ENCODE measurements at places on chromosomes 13 and 19. TPM values are rescaled to one million over a fixed set of nuclear protein-coding genes. Genes with fewer than 3 reads are reported as not detected.
A peak's percentile ranks its signal among the peaks of the same experiment; 100 is the strongest.

DNA sequence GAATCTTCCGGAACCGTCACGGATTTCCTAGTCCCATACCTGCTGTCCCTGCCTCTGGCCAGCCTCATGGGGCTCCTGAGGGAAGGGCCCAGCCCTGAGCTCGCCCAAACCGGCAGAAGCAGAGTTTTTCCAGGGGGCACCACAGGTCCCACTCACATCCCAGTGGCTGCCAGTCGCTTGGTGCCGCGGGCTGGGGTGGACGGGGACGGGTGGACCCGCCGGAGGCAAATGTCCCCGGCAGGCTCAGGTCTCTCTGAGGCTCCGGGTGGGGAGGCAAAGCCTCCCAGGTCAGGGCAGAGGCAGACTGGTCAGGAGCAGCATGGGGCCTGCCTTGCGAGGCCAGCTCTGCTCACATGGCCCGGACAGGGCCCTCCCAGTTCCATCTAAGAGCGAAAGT is 24.8 kb downstream of the ADPRHL1 start:
- H3K27me3 ChIP-seq: no peaks in the 10 kb centered on the region
- no peaks in the 10 kb centered on the region for H3K4me1 ChIP-seq
- no peaks in the 10 kb centered on the region for H3K36me3 ChIP-seq
- DNase-seq: no peak
- no peak overlapping the region for H3K27ac ChIP-seq

DNA sequence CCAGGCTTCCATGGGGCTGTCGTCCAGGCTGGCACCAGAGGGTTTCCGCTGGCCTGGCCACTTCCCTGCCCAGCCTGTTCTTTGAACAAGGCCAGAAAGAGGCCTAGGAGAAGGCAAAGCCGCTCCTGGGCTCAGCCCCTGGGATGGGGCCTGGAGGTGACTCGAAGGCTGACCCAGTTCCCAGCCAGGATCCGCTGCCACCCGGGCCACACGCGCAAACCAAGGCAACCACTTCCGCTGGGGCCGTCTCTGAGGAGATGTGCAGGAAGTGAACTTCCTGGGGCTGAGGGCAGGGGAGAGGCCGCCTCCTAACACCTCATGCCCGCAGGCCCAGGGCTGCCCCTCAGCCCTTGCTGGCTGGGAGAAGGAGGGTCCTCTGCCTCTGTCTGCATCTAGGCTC is 15.2 kb downstream of the PLEKHF1 start:
- H3K4me1 ChIP-seq: peaks cover 77% of the 10 kb centered on the region
- peak overlapping the region; percentile 86 for H3K27ac ChIP-seq
- no peaks in the 10 kb centered on the region for H3K36me3 ChIP-seq

ZFP82 gene
- total RNA-seq: 1.6 TPM

DNA sequence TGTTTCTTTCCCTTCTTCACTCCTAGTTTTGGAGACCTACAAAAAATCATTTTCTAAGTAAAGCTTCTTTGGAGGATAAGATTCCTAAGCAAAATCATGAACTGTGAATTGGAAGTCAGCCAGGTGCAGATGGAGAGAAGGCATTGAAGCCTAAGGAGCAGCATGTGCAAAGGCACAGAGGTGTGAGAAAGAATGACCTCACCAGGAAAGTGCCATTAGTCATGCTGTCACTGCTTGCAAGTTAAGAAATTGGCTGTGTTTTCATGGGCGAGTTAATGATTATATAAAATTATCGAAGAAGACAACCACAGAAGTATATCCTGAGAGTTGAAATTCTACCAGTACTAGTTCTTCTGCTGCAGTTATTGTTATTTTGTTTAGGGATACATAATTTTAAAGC is 80.3 kb upstream of the KLHL1 start:
- H3K27me3 ChIP-seq: no peaks in the 10 kb centered on the region
- H3K4me1 ChIP-seq: no peaks in the 10 kb centered on the region
- no peaks in the 10 kb centered on the region for H3K36me3 ChIP-seq
- H3K27ac ChIP-seq: no peak overlapping the region
- H3K4me3 ChIP-seq: no peak overlapping the region
- DNase-seq: no peak

ZNF850 gene
- total RNA-seq: 0.27 TPM

- no peak overlapping the region for H3K27ac ChIP-seq
- no peak overlapping the region for H3K4me3 ChIP-seq
- H3K27me3 ChIP-seq: no peaks in the 10 kb centered on the region
- no peaks in the 10 kb centered on the region for H3K36me3 ChIP-seq
These were observed 64.3 kb upstream of the TDRD3 start for GRCh38 chr13:60332682-60333081.

SYCN gene
- total RNA-seq: not detected

KISS1R gene
- total RNA-seq: not detected

Data from psoas muscle (tissue), 8 donors.